Stimulated activated memory B cell treated with anti-CD40 and anti-IgM and Interleukin-4, amounts not matched to agents 10 μg/mL and 1 μg/mL and 100 μg/mL, for 72 hours (primary cell): ENCODE measurements at places on chromosomes 7 and 10.
A peak's percentile ranks its signal among the peaks of the same experiment; 100 is the strongest.

DNA sequence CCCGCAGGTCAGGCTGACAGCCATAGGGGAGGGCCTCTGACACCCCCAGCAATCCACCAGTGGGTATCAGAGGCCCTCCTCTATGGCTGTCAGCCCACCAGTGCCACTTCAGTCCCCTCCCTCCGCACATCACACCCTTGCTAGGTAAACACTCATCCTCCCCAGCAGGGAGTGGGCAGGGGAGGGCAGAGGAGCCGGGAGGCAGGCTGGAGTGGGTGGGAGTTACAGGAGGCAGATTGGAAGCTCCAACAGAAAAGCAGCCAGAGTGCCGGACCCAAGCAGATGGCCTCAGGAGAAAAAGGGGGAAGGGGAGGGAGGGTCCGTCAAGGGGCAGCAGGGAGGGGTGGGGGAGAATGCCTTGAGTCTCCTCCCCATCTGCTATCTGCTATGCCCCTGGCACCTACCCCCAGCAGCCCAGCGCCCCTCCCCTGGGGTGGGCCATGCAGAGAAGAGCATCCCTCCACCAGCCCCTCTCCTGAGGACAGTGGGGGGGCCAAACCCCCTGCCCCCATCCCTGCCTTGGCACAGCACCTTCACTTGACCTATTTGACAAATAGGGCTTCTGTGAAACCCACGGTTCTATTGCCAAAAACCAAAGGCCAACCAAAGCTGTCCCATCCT lies 2.4 kb downstream of the RASGEF1A start:
- no peak for ATAC-seq

GRCh38 chr10:93707623-93708022 lies 5.2 kb upstream of the FRA10AC1 start:
- ATAC-seq: peak; percentile 57

DNA sequence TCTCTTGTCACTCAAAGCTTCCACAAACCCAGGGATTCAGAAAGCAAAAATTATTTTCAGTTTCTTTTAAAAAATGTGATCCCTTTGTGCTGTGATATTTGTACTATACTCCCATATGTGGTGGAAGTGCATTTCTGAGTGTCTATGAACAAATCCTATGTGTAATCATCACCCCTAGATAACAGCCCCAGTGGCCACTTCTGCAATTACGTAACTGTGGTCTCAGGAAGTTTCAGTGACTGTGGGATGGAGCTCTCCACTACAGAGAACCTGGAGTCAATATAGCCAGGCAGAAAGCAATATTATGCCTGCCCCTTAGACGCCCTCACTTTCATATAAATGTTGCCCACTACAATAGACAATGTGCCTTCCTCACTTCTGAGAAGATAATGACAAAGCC lies 1101.7 kb upstream of the GHITM start:
- no peak for ATAC-seq

DNA sequence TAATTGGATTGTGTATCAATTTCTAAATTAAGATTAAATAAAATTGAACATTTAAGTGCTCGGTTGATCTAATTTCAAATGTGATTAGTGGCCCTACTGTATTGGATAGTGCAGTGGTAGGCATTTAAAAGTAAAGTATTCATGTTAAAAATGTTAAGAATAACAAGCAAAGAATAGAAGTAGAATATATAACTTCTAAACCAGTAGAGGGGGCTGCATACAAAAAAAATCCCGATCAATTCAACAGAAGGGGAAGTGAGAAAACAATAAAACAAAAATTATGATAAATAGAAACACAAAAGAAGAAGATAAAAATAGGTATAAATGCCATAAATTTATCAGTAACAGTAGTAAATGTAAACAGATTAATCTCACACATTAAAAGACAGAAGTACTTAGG lies 24.9 kb upstream of the WDFY4 start:
- no peak for ATAC-seq

GRCh38 chr10:21978191-21978862 lies 25.2 kb downstream of the DNAJC1 start:
- ATAC-seq: no peak

- no peak for ATAC-seq
Measured at GRCh38 chr10:86110156-86110786, 256.3 kb downstream of the GRID1 start.

GRCh38 chr10:122141821-122142640 lies 129.1 kb upstream of the BTBD16 start:
- no peak for ATAC-seq
